ENCODE measurements at places on chromosomes 3 and 15.

DNA sequence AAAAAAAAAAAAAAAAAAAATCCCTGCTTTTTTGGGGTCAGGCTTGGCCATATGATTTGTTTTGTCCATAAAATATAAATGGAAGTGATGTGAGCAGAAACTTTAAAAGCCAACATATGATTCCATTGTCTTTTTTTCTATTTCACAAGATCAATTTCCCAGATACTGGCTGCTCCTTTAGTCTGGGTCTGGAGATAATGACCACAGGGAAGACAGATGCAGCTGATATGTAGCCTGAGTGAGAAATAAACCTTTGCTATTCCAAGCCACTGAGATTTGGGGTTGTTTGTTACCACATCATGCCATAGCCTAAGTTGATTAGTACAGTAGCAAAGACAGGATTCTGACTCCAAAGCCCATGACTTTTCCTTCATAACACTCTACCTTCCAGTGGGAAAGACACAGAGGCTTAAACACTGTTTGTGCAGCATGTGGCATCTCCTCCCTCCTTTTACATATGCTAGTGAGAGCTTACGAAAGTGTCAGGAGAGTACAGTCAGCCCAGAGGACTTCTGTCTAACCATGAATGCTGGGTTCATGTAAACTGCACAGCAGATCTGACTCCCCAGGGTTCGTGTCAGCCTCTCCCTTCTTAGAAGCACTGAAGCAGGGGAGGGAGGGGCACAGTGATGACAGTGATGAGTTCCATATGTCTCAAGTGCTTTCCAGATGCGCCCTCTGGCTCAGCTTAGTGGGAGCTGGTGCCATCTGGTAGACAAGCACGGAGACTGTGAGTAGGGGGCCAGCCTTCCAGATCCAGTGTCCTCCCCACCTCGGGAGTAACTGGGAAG lies 36.7 kb upstream of the SLC7A14 start:
- no peak for DNase-seq

DNA sequence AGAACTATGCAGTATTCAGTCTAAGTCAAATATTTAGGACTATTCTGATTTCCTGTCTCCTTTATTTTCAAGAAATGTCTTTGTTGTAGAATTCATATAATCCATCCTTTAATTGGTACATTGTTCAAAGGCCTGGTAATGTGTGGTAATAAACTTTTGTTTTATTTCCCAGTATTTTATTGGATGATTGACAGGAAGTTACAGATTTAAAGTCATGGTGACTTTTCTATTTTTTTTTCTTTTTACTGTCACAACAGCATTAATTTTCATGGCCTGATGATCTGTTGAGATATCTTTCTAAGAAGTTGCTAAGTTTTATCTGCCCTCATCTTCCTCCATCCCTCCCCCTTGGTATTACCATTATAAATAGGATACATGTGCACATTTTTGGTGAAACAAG lies 161.7 kb downstream of the PTPRG start:
- DNase-seq: no peak

DNA sequence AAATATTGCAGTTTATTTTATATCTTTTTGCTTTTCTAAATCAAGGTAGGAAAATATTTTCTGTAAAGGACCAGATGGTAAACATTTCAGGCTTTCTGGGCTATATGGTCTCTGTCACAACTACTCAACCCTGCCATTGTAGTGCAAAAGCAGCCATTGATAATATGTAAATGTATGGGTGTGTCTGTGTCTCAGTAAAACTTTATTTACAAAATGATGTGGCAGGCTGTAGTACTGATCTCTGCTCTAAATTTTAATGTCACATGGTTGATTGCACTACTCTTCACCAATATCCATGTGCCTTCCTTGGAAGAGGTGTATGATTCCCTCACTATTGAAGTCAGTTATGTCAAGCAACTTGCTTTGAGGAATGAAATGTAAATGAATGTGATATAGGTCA lies 175.0 kb downstream of the GOLIM4 start:
- DNase-seq: no peak

GRCh38 chr3:127585163-127585812 lies 5.2 kb downstream of the TPRA1 start:
- DNase-seq: no peak
